ENCODE measurements at places on chromosomes 6 and 20.

DNA sequence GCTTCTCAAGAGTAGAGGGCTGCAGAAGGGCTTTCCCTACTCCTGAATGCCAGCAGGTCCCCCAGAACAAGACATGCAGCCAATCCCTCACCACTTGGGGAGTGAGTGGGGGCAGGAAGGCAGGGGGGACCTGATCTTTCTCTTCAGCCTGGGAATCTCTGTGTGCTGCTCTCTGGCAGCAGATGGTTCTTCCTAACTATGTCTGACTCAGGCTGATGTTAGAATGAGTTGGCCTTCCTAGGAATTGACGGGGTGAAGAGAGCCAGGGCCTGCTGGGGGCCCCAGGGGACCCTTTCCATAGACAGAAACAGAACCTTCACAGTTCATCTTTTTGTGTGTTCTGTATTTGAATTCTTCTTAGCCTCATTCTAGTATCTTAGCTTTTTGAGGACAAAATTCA is 29.0 kb upstream of the TCP11 start:
- DNase-seq = no peak

- DNase-seq = no peak
Measured at GRCh38 chr6:159929819-159930218, 39.0 kb downstream of the MAS1 start.

DNA sequence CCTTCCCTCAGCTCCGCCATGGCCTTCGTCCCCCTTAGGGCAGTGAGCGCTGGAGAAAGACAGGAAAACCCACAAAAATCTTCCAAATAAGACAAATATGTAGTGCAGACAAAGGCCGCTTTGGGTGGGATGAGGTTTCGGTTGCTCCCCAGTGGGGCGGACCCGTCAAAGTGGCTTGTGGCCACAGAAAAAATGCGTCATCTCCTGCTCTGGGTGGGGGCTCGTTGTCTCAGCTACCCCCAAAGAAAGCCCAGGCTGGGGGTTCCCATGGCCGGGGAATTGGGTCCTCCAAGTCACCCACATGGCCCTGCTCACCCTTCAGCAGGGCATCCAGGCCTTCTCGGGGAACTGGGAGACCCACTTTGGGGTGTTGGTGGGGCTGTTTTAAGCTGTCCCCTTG is 21.9 kb upstream of the SCUBE3 start:
- DNase-seq = no peak

DNA sequence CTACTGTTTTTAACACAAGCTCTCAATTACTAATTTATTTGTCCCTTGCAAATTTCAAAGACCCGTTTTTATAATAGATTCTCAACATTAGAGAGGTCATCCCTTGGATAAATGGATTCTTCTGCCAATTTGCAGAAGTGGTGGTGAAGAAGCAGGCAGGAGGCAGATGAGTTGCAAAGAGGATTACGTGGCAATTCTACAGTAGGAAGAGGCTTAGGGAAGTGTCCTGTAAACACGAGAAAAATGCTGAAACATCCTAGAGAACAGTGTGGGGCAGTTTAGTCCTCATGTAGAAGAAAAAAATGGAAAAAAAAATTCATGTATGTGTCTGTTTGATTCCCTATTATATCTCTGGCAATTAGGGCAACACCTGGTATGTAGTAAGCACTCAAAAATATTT is 87.6 kb downstream of the BMP2 start:
- no peak for DNase-seq

- DNase-seq = no peak
Measured at GRCh38 chr6:116536216-116536621, 9.3 kb downstream of the TRAPPC3L start.

Data from activated CD4-positive, CD25-positive, alpha-beta regulatory T cell (primary cell).